ENCODE measurements at places on chromosomes 3 and 15. TPM values are rescaled to one million over a fixed set of nuclear protein-coding genes. Genes with fewer than 3 reads are reported as not detected.

Gene PIERCE2
- total RNA-seq, result 1.8 TPM

Gene MYO5C
- 17.8 TPM for total RNA-seq

Gene SERPINI1
- total RNA-seq, result 3.3 TPM

Gene CSPG5
- total RNA-seq, result 0.26 TPM

Gene GXYLT2
- 0.79 TPM for total RNA-seq

Gene COL8A1
- 2.7 TPM for total RNA-seq

Gene ITIH3
- not detected for total RNA-seq

Gene DPPA2
- not detected for total RNA-seq

Gene ZMYND10
- total RNA-seq, result 0.13 TPM

Data from bronchial epithelial cell (primary cell).